ENCODE measurements at places on chromosomes 2 and 18. TPM values are rescaled to one million over a fixed set of nuclear protein-coding genes. Genes with fewer than 3 reads are reported as not detected.

DNA sequence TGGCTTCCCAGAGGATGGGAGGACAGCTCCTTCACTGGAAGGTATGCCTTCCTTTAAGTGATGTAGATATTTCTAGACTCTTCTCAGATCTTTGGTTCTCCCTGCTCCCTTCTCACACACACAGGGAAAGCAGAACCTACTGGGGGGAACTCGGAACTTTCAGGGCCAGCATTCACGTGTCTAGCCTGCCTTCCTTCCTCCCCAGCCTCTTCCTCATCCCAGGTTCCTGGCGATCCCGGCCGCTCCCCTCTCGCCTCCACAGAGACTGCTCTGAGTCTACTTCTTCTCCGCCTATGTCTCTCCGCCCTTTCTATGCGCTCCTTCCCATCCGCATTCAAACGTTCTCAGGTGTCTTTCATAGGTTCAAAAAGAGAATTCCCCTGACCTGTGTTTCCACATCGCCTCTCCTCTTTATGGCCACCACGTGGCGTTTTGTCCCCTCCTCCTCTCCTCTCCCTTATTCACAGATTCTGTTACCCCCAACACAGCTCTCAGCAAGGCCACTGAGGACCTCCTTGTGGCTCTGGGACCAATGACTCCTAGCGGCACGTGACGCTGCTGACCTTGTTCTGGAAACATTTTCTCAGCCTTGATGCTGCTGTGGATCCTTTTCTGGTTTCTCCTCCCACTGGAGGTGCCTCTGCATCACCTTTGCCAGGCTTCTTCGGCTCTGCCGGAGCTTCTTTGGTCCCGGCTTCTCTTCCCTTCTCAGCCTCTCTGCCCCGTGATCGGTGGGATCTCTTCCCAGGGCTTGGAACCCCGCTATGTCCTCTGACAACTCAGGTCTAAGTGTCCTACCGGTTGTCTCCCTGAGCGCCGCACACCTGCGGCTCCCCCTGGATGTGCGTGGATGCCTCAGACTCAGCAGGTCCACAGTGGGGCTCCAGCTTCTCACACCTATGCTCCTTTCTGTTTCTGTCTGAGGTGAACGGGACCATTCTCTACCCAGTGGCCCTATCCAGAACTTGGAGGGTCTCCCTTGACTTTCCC lies 77.5 kb downstream of the VAPA start:
- peaks cover 52% of the 10 kb centered on the region for H3K4me1 ChIP-seq
- no peaks in the 10 kb centered on the region for H3K27me3 ChIP-seq
- no peak overlapping the region for H3K27ac ChIP-seq
- no peaks in the 10 kb centered on the region for H3K36me3 ChIP-seq
- H3K4me3 ChIP-seq = no peak overlapping the region

- no peak overlapping the region for H3K4me3 ChIP-seq
- no peak overlapping the region for H3K27ac ChIP-seq
- H3K36me3 ChIP-seq = peaks cover 4% of the 10 kb centered on the region
Observed at GRCh38 chr2:183157131-183157530, 32.9 kb downstream of the NUP35 start.

GRCh38 chr2:118942031-118942430 lies at the start of gene MARCO:
Gene MARCO (plus strand): TSS chr2:118942194. CDS start chr2:118942301, 107 bp downstream.
- no peaks in the 10 kb centered on the region for H3K4me1 ChIP-seq
- no peak for DNase-seq
- no peaks in the 10 kb centered on the region for H3K36me3 ChIP-seq
- H3K4me3 ChIP-seq = no peak within 1 kb of the TSS
- H3K27ac ChIP-seq = no peak within 1 kb of the TSS

DNA sequence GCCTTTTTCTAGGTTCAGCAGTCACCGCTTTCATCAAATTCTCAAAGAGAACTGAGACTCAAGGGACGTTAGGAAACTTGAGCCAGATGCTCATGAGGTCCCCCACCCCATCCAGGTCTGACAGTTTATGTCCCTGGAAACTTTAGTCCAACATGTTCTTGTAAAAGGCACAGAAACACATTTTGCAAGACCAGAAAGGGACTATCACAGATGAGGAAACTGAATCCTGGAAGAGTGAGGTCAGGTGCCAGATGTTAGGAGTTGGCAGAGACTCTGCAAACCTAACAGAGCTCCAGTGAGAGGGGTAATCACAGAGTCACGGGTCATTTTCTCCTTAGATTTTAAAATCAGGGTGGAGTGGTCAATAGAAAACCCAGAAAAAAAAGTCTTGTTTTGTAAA lies 76.6 kb downstream of the RDH14 start:
- no peaks in the 10 kb centered on the region for H3K36me3 ChIP-seq
- DNase-seq = no peak
- H3K4me1 ChIP-seq = peaks cover 4% of the 10 kb centered on the region

DNA sequence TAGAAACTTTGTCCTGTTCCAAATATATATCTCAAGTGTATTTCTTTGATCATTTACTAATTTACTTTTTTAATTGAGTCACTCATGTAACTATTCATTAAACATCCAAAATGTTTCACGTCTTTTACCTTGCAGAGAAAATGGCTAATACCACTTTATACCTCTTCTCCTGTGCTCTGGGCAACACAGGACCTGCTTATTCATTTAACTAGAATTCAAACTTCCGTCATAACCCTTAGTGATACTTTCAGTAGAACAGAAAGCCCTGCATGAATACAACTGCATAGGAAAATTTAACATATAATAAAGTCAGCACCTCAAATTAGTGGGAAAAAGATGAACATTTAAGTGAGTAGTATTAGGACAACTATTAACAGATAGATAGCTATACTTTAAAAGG lies 205.2 kb downstream of the MREG start:
- H3K36me3 ChIP-seq = no peaks in the 10 kb centered on the region
- DNase-seq = no peak

DNA sequence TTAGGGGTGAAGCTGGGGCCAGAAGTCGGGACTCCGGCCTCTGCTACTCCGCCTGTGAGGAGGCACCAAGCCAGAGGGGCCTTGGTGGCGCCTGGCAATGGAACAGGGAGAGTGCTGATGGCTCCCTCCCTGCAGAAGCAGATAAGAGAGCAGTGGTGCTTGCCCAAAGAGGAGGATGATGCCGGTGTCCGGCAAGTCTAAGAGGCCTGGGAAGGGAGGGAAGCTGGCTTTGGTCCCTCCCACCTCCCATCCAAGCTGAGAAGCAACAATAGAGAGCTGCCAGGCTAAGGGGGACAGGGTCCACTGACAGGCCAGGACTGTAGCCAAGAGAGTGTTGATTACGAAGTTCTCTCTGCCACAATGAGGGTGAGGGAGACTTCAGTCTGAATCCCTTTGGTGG lies 479.5 kb downstream of the TNS1 start:
- peaks cover 12% of the 10 kb centered on the region for H3K4me1 ChIP-seq
- no peak overlapping the region for H3K27ac ChIP-seq
- no peaks in the 10 kb centered on the region for H3K27me3 ChIP-seq

DNA sequence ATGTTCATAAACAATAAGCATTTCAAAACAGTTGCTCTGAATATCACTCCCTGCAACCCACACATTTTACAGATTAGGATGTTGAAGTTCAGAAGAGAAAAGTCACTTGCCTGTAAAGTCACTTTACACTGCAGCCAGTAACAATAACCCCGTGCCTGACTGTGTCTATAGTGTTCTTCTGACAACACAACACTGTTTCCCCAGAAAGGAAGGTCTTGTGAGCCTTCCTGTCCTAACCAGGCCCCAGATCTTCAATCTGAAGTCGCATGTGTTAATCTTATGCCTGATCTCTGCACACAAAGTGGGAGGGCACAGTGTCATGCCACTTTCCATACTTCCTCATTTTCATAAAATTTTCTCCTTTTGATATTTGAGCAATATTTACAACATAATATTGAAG lies 120.2 kb downstream of the FEZ2 start:
- no peaks in the 10 kb centered on the region for H3K27me3 ChIP-seq
- H3K4me1 ChIP-seq = peaks cover 4% of the 10 kb centered on the region
- H3K36me3 ChIP-seq = peaks cover 20% of the 10 kb centered on the region
- no peak overlapping the region for H3K27ac ChIP-seq
- H3K4me3 ChIP-seq = no peak overlapping the region

DNA sequence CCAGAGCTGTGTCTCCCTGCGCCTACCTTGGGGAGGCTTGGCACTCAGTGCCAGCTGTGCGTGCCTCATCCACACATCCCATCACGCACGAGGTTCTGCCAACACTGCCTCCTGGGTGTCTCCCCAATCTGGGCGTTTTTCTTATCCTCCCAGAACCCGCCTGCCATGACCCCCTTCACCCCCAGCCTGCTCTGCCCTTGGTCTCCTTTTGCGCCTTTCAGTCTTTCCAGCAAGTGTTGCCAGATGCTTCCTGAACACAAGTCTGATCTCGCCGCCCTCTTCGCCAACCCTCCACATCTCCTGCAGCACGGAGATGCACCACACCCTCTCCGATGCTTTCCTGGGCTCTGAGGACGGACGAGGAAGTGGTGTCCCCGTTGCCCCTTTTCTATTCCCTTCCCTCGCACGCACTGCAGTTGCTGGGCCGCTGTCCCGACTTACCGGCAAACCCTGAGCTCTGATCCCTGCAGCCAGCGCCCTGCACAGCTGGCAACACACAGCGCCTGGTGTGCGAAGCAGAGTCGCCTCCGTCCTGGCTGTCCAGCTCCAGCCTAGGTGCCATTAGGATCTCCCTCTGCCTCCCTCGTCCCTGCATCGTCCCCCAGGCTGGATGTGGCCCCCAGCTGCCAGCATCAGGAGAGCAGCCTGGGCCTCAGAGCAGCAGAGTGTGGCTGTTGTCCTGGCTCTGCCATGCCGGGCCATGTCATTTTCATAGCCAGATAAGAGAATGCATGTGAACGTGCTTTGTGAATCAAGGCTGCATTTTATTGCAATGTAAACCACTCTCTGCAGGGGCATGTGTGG lies 22.6 kb upstream of the ALLC start:
- no peaks in the 10 kb centered on the region for H3K4me1 ChIP-seq
- no peak overlapping the region for H3K27ac ChIP-seq
- no peaks in the 10 kb centered on the region for H3K27me3 ChIP-seq
- peak; percentile 10 for DNase-seq

The TP53I3 gene
- total RNA-seq = 56.3 TPM

GRCh38 chr2:229380101-229380625 lies 109.1 kb upstream of the PID1 start:
- H3K4me3 ChIP-seq = no peak overlapping the region
- H3K36me3 ChIP-seq = no peaks in the 10 kb centered on the region
- H3K4me1 ChIP-seq = no peaks in the 10 kb centered on the region

GRCh38 chr2:128275498-128276045 lies 43.1 kb downstream of the HS6ST1 start:
- H3K27ac ChIP-seq = no peak overlapping the region
- peaks cover 11% of the 10 kb centered on the region for H3K36me3 ChIP-seq
- H3K4me3 ChIP-seq = no peak overlapping the region
- no peak for DNase-seq
- no peaks in the 10 kb centered on the region for H3K27me3 ChIP-seq

Measured in lung (tissue), 17 donors.